Stimulated activated CD4-positive, alpha-beta T cell treated with anti-CD3 and anti-CD28 coated beads, Interleukin-15, amount 100 ng/mL, for 1 hour (primary cell): ENCODE measurements at places on chromosomes 4 and X.
A peak's percentile ranks its signal among the peaks of the same experiment; 100 is the strongest.

GRCh38 chr4:113943863-113944262 is 35.6 kb downstream of the ARSJ start:
- no peak for DNase-seq

DNA sequence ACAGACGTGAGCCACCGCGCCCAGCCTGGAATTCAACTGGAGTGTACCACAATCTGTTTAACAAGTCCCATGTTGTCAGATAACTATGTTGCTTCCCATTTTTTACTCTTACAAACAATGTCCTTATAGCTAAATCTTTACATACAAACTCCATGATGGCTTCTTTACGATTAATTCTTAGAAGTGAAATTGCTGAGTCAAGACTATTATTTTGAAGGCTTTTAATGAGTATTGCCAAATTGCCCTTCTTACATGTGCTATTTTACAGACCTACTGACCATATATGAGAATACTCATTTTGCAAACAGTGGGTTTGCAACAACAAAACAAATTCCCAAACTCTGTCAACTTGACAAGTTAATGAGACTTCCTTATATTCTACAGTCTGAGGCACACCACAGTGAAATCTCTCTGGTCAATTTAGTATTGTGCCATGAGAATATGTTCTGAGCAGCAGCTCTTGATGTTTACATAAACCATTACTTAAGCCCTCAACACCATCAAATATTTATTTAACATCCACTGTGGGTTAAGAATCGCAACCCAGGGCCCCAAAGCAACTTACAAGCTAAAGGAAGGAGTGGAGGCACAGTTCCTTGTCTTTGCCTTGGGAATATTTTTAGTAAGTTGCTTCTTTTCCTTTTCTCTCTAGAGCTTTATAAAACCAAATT is 128.5 kb downstream of the SPRY1 start:
- DNase-seq = no peak

DNA sequence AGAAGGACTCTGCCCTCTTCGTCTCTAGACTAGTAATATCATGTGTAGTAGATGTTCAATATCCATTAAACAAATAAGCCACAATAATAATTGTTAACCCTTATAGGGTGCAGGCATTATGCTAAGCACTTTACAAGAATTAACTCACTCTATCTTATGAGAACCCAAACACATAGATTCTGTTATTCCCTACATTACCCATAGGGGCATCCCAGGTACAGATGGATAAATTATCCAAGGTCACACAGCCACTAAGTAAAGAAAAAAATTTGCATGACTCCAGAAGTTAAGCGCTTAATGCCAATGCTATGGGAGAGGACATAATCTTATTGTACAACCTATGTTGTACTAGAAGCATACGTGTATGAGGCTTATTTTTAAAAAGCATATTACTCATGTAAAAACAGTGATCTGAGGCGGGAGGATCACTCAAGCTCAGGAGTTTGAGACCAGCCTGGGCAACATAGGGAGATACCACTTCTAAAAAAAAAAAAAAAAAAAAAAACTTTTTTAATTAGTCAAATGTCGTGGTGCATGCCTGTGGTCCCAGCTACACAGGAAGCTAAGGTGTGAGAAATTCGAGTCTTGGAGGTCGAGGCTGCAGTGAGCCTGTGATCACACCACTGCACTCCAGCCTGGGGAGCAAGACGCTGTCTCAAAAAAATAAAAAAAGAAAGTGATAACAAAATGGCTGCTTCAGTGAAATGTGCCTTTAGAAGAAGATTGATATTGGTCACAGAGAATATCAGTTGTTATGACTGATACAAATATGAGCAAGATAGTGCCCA is 13.6 kb downstream of the LDB2 start:
- no peak for DNase-seq

- DNase-seq = no peak
These were observed 281.4 kb downstream of the RAB28 start for GRCh38 chr4:13202701-13203100.

DNA sequence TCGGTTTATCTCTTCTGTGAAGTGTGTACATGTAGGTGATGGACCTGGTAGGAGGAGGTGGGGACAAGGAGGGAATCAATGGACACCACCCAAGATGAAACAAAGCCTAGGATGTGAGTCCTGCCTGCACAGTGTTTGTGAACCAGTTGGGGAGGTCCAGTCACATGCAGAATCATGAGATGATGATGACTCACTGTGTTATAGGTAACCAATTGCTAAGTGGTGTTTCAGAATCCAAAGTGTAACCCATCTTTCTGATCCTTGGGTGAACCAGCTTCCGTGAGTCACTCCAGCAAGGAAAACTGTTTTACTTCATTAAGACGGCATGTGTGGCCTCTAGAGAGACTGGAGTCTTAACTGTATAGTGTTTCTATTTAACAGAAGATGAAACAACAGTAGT is 57.9 kb upstream of the HPF1 start:
- no peak for DNase-seq

DNA sequence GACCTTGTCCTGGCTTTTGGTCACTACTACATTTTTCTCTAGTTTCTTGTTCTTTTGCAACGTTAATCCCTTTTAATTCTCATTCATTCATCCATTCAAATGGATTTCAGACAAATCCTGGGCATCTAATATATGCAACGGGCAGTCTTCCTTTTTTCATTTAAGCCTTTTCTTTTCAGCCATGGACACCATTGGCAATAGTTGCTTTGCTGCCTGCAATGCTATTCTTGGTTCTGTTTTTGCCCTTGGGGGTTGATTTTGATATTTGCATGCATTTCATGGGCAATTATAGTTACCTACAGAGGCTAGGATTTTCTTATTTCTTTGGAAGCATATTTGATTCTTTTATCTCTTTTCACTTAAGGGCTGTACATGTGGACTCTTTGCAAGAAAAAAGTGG is 180.5 kb upstream of the ARX start:
- DNase-seq = no peak

DNA sequence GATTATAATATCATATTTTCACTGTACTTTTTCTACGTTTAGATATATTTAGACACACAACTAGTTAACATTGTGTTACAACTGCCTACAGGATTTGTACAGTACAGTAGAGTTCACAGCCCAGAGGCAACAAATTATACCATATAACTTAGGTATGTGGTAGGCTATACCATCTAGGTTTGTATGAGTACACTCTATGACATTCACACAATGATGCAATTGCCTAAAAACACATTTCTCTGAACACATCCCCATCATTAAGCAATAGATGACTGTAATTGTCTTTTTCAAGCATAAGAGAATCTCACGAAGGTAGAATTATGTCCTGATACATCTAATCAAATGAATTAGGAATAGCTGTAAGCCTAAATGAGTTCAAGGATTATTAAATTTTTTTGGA is 12.3 kb upstream of the TIGD2 start:
- no peak for DNase-seq

GRCh38 chr4:1210971-1211370 is 38.0 kb downstream of the CTBP1 start:
- no peak for DNase-seq

GRCh38 chrX:148385471-148385870 is 114.9 kb upstream of the AFF2 start:
- no peak for DNase-seq

GRCh38 chr4:1910643-1911042 is 39.5 kb downstream of the NSD2 start:
- peak; percentile 9 for DNase-seq

DNA sequence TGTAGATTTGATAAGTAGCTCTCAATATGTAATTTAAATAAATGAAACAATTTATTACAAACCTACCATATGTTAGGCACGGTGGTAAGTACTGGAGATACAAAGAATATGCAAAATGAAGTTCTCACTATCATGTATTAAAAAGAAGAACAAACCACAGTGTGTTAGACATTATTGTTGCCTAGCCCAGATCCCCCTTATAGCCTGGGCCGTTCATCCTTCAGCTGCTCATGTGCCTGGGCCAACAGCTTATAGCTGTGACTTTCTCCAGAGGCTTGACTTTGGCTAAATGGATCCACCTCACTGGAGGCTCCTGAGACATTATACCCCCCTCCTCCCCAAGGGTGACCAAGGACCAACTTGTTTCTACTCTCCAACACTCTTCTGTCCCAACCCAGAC is 29.8 kb upstream of the CCNG2 start:
- no peak for DNase-seq

DNA sequence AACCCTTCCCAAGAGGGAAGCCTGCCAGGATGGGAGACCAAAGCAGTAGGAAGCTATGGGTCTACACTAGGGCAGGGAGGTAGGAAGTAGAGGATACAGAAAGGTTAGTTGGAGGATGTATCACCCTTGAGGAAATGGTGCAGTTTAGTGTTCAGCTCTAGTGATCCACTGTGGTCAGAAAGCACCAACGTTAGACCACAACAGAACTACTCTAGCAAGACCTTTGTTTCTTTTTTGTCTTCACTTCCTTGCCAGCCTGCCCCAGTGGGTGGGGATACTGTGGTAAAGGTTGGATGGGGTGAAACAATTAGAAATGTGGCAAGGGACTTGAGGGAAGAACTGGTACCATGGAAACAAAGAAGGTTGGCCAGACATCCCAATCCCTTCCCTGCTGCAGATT is 83.3 kb downstream of the DDIT4L start:
- no peak for DNase-seq

DNA sequence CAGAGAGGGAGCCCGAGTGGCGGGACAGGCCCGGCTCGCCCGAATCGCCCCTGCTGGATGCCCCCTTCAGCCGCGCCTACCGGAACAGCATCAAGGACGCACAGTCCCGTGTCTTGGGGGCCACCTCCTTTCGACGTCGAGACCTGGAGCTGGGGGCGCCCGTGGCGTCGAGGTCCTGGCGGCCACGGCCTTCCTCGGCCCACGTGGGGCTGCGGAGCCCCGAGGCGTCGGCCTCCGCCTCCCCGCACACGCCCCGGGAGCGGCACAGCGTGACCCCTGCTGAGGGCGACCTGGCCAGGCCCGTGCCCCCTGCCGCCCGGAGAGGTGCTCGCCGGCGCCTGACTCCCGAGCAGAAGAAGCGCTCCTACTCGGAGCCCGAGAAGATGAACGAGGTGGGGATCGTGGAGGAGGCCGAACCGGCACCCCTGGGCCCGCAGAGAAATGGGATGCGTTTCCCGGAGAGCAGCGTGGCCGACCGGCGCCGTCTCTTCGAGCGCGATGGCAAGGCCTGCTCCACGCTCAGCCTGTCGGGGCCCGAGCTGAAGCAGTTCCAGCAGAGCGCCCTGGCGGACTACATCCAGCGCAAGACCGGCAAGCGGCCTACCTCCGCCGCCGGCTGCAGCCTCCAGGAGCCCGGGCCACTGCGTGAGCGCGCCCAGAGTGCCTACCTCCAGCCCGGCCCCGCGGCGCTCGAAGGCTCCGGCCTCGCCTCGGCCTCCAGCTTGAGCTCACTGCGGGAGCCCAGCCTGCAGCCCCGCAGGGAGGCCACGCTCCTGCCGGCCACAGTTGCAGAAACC is 156.9 kb downstream of the SOWAHB start:
- DNase-seq = no peak

- DNase-seq = no peak
These were observed 31.6 kb upstream of the BRWD3 start for GRCh38 chrX:80841259-80841658.

DNA sequence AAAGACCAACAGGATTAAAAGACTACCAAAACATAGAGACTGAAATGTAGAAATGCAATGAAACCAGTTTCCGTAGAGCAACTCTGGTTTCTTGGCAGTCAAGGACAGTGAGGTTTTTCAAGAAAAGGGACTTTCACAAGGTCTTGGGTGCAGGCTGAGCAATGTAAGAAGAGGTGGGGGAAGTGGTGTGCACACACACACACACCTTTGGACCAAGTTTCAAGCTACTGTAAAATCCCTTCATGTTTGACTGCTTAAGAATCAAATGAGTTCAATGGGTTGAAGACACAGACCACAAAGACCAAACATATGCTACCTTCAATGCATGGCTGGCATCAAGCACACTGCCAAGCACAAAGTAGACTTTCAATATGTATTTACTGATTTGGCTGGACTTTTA is 17.8 kb upstream of the MCF2 start:
- DNase-seq = no peak

GRCh38 chrX:2542826-2543521 is 42.2 kb upstream of the DHRSX start:
- no peak for DNase-seq

GRCh38 chr4:102809190-102809589 is 18.2 kb downstream of the UBE2D3 start:
- DNase-seq = no peak

DNA sequence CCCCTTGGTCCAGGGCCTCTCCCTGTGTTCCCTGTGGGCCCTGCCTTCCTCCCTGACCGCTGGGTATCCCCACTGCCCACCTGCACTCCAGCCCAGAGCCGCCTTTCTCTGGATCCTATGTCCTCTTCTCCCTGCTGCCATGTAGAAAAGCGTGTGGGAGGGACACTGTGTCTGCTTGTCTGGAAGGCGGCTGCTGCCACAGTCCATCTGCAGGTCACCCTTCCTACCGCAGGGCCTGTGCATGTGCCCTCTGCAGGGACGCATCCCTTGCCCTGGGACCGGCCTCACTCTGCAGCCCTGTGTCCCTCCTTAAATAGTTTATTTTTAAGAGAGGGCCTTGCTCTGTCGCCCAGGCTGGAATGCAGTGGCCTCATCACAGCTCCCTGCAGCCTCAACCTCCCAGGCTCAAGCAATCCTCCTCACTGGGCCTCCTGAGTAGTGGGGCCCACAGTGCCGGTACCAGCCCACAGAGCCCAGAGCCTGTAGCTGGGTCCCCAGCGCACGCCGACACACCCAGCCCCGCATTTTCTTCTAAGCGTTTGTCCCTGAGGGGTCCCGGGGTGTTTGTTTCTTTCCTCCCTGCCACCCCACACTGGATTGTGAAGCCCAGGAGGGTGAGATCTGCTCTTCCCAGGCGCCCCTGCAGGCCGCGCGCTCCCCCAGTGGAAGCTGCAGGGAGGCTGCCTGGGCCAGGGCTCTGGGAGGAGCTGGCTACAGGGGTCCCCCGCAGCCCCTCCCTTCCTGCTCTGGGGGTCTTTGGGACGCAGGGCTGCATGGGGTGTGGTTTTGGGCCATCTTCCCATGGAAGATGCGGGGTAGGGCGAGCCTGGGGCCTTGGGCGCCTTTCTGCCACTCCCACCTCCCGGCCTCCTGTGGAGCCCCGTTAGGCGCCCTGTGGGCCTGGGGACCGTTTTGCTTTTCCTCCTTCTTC is 12.8 kb upstream of the NAT8L start:
- DNase-seq = no peak

GRCh38 chr4:174133551-174133950 is 149.9 kb downstream of the FBXO8 start:
- DNase-seq = no peak

GRCh38 chr4:37873386-37873785 is 17.5 kb upstream of the TBC1D1 start:
- DNase-seq = no peak

GRCh38 chr4:185640811-185641675 is 105.7 kb upstream of the PDLIM3 start:
- DNase-seq = no peak
